ENCODE measurements at places on chromosomes 2 and 18. TPM values are rescaled to one million over a fixed set of nuclear protein-coding genes. Genes with fewer than 3 reads are reported as not detected.

The NEURL3 gene
- total RNA-seq = not detected

The EVX2 gene
- not detected for total RNA-seq

The MARCHF4 gene
- total RNA-seq = not detected

The DLGAP1 gene
- total RNA-seq = 0.09 TPM

The SLC30A3 gene
- 0.19 TPM for total RNA-seq

The KCNG2 gene
- not detected for total RNA-seq

The MEIS1 gene
- total RNA-seq = 56.1 TPM

The M1AP gene
- total RNA-seq = not detected

The ASB18 gene
- total RNA-seq = not detected

DNA sequence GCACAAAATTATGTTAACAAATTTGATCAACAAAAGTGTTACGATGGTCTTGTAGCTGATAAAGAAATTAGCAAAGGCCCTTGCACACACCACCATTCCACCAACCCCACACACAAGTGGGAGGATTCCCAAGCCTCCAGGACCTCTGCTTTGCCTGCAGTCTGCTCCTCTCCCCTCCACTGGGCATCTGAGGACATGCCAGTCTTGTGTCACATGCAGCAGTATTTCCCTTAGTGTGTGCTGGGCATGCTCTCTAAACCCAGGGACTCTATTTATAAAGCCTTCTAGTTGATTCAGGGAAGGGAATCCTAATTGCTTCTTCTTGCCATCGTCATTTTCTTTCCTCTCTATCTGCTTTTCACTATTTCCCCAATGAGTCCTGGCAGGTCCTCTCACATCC is 53.3 kb downstream of the KCTD18 start:
- no peak for DNase-seq

- DNase-seq = no peak
Measured at GRCh38 chr2:202704248-202704647, 69.5 kb downstream of the FAM117B start.

GRCh38 chr2:102703748-102704147 is 58.1 kb upstream of the TMEM182 start:
- DNase-seq = no peak

DNA sequence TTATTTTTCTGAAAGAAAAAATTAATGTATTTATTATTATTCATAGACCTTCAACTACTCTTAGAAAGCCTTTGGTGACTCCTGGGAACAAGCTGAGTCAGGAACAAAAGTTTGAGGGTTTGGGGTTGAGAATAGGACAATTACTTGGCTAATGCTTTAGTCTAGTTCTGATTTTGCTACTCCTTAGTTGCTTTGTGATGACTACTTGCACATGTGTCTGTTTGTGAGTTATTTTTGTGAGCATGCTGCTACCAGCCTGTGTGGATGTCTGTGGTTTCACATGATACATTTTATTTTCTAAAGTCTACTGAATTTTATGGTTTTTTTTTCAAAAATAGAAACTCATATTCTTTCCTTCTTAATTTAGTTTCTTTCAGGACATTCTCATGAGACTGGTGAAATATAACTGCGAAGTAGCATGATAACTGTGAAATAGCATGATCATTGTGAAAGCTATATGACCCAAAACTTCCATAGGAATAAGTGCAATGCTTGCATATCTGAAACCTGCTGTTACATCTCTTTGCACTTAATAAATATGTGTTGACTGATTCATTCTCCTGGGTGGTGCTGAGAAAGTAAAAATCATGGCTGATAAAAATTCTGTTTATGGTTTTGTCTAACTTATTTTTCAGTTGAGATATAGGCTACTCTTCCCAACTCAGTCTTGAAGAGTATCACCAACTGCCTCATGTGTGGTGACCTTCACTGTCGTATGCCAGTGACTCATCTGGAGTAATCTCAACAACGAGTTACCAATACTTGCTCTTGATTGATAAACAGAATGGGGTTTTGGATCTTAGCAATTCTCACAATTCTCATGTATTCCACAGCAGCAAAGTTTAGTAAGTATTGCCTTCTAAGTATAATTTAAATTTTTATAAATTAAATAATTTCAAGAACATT is 17.9 kb upstream of the IL18R1 start:
- DNase-seq = no peak

DNA sequence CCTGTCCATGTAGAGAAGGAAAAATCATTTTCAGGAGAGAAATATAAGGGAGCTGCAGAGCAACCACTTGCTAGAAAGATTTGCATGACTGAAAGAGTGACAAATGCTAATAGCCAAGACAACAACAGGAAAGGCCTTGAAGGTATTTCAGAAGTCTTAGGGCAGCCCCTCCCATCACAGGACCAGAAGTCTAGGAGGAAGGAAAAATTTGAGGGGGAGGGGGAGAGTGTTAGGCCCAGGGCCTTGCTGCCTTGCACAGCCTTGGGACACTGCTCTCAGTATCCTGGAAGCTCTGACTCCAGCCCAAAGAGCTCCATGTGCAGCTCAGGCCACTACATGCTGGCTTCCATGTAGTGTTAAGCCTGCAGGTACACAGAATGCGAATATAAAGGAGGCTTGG is 266.9 kb downstream of the GLI2 start:
- DNase-seq = no peak

GRCh38 chr18:9174302-9174701 is 37.7 kb downstream of the ANKRD12 start:
- DNase-seq = no peak

- DNase-seq = no peak
Measured at GRCh38 chr2:237497009-237497837, 10.2 kb downstream of the MLPH start.

DNA sequence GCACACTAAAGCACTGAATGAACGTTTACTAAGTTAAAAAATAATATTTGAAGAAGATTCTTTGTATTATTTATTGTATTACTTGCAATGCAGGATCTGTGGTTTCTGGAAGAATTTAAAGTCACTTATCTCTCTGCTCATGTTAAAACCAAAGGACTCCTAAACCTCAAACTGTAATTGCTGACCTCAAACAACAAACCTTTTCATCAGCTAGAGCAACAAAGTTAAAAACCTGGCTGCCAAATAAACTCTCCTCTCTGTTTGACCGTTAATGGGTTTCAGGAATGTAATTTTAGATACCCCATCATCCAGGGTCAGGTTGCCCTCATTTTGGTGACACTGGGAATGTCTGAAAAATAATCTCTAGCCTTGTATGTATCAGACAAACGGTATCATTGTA is 239.1 kb downstream of the TGIF1 start:
- DNase-seq = no peak

DNA sequence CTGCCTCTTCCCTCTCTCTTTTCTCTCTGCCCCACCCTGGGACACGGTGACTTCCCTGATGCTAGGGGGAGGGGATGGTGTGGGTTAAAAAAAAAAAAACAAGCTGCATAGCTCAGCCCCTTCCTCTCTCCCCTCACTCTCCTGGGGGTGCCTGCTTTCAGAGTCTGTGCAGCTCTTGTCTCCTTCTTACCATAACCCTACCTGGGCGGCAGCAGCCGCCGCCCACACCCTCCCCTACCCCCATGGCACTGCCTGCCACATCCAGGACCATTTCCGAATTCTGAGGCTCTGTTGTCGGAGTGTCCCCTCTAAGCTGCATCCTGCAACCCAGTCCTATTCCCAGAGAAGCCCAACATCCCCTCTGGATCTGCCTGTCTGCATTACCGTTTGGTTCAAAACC is 16.0 kb downstream of the TTC32 start:
- DNase-seq = no peak

DNA sequence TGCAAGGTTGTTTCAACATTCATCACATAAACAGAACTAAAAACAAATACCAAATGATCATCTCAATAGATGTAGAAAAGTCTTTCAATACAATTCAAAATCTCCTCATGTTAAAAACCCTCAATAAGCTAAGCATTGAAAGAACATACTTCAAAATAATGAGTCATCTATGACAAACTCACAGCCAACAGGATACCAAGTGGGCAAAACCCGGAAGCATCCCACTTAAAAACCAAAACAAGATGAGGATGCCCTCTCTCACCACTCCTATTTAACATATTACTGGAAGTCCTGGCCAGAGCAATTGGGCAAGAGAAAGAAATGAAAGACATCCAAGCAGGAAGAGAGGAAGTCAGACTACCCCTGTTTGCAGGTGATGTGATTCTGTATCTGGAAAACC is 992.2 kb upstream of the PIK3C3 start:
- no peak for DNase-seq

- DNase-seq = no peak
Measured at GRCh38 chr18:36709315-36709714, 119.5 kb downstream of the TPGS2 start.

- no peak for DNase-seq
Measured at GRCh38 chr2:120576509-120577474, 158.9 kb upstream of the GLI2 start.

- no peak for DNase-seq
Measured at GRCh38 chr2:239152239-239152915, 248.4 kb downstream of the HDAC4 start.

- DNase-seq = no peak
Measured at GRCh38 chr18:43826215-43826614, 548.9 kb upstream of the SYT4 start.

- no peak for DNase-seq
Measured at GRCh38 chr2:238162846-238163441, 4.2 kb downstream of the ERFE start.

- no peak for DNase-seq
Measured at GRCh38 chr2:106109675-106110424, 84.3 kb downstream of the UXS1 start.

DNA sequence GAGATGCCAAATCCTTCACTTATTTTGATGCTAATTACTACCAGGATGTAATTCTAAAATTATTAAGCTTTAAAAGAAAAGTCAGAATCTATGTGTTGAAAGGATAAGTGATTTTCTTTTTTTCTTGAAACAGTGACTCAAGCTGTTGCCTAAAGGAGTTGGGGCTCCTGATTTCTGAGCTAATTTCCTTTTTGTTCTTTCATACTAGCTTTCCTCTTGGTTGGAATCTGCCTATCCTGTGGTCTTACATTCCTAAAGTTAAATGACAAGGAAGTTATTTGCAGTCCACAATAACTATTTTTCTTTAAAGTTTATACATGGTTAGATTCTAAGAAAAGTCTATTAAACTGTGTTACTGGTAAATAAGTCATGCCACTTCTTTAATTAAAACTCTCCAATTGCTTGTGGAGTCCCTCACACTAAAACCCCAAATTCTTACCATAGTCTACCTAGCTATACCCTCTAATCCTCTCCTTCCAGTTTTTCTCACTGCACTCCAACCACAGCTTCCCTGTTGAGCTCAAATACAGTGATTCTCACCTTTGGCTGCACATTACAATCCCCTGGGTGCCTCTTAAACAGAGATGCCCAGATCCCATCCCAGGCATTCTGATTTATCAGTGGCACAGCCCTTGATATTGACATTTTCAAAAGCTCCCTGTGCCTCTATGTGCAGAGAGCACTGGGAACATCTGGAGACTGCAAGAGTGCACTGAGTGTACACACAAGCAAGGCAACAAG is 63.3 kb upstream of the EFEMP1 start:
- DNase-seq = no peak

DNA sequence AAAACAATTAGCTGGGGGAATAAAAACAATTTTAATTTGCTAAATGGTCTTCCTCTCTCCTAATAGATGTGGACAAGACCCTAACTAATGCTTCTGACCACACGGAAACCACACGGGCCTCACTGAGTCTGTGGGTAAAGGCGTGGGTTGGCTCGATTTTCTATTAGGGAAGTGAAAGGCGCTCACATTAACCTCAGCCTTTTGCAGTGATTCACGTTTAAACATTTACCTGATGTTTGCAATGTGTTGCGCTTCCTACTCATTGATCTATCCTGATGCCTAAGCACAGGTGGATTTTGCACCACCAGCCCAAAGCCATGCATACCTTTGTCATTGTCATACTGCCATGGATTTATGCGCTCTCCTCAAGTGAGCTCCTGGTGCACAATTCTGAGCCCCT is 35.6 kb upstream of the NRP2 start:
- DNase-seq = no peak

- no peak for DNase-seq
Measured at GRCh38 chr2:170514140-170514539, 201.0 kb upstream of the SP5 start.

DNA sequence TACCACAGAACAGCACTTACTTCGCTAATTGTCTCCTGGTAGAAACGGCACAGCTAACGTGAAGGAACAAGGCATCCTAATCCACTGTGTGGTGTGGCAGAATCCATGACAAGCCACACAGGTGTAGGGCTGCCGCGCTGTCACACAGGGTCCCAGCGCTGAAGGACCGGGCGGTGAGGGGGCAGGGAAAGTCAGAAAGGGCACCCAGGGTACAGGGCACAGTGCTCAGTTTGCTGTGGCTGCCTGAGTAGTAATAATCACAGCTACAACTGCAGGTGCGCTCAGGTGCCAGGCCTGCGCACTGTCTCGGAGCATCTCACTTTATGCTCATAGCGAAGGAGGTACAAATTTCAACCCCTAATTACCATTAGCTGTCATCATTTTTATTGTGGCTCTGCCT is 55.2 kb upstream of the CAB39 start:
- DNase-seq = no peak

- DNase-seq = no peak
Measured at GRCh38 chr2:18930971-18931370, 341.6 kb upstream of the NT5C1B start.

DNA sequence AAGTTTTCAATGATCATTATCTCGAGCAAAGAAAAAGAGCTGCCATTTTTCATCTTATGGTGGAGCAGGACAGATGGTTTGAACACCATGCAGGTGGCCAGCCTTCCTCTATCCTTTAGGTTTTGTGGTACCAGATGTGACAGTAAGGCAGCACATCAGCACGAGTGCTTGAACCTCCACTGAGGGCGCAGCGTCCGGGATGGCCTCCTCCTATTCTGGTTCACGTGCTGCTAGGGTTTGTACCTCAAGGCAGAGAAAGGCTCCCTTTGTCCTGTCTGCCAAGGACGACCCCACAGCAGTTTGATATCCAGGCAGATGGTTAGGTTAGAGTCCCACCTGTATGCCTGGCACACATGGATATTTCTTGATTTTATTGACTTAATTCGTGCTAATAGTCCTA is 50.2 kb downstream of the DCDC2C start:
- DNase-seq = no peak

DNA sequence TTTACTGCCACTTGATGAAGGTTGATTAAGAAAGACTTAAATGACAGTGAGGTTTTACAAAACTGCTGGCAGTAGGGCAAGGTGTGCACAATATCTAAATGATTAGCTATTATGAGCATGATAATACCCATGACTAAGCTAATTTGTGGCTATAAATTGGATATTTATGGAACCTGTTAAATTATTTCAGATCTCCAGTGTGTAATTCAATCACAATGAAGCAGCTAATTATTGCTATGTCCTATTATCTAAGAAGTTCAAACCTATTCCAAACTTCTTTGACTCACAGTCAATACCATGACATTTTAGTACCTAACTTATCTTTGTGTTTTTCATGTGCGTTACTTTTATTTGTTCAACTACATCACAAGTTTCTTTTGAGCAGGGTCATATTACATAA is 253.8 kb upstream of the MMADHC start:
- no peak for DNase-seq

GRCh38 chr2:22807872-22808271 is 577.1 kb upstream of the KLHL29 start:
- no peak for DNase-seq

DNA sequence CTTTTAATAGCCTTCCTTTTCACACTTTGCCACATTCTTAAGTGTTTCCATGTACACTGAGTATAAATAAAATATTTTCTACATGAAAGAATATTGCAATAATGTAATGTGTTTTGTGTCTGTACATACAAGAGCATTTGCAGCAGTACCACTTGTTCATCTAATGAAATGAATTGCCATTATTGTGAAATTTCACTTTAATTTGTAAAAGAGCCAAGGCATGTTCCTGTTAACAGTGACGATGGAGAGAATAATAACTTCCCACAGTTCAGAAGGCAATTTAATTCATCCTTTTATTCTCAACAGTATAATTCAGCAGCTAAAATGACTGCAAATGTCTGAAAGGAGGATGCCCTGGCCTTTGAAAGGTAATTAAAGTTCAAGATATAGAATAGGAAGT is 853.9 kb downstream of the LRRTM4 start:
- DNase-seq = no peak
